ENCODE measurements at places on chromosomes 4 and X.

GRCh38 chrX:133574716-133575115 lies 159.4 kb upstream of the GPC4 start:
- ATAC-seq: no peak

DNA sequence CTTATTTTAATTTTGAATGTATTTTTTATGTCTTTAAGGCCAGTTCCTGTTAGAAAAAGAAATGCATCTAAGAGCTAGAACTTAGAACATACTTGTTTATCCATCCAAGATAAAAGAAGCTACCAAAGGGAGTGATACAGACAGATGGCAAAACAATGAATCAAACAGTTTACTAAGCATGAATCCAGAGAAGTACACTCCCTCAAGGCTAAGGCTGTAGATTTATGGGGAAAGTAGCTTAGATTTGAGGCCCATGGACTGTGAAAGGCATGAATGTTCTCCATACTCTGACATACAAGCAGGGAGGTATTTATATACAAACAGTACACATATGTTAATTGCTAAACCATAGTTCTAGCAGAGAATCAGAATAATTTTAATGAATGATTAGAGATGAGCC lies 255.3 kb upstream of the NRK start:
- no peak for ATAC-seq

DNA sequence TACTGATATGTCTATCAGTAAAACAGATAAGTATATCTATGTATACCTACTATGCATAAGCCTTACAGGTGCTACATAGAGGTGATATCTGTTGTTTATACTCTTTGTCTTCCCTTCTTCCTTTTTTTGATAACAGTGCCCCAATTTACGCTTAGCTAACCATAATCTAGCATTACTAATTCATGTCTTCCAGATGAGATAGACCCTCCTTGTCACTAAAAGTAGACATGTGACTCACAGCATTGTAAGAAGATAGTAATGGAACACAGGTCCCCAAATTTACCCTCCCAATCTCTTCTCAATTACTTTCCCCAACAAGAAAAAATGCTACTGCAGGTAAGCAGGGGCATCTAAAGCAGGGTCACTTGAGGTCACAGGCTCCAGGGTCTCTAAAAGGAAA lies 7.9 kb upstream of the NFKB1 start:
- ATAC-seq: no peak

DNA sequence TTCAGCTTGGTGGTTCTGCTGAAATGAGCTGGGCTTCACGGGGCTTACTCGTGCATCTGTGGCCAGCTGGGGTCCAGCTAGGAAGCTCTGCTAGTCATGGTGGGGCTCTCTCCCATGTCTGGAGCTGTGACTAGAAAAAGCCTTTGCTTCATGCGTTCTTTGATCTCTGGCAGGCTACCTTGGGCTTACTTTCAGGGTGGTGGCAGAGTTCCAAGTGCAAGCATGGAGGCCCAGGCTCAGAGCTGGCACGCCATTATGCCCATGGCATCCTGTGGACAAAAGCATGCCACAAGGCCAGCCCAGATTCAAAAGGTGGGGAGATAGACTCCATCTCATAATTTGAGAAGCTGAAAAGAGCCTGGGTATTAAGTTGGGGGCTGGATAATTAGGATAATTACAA lies 55.4 kb upstream of the GBA3 start:
- ATAC-seq: no peak

DNA sequence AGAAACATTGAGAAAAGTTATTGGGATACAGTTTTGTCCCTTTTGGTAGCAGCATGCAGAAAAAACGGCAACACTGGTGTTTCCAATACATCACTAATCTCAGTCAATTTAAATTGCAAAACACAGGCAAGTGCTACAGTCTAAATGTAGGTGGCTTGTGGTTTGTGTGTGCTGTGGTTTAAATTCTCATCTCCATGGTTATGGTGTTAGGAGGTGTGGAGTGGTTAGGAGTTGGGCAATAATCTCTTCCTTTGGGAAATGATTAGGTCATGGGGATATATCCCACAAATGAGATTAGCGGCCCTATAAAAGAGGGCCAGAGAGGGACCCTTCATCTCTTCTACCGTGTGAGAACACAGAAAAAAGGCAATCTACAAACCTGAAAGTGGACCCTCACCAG lies 1344.3 kb downstream of the ADGRL3 start:
- ATAC-seq: no peak

GRCh38 chr4:24103434-24104157 lies 213.7 kb upstream of the PPARGC1A start:
- ATAC-seq: no peak

Measured in stimulated activated memory B cell treated with anti-CD40 and anti-IgM and Interleukin-4, amounts not matched to agents 10 μg/mL and 1 μg/mL and 100 μg/mL, for 72 hours (primary cell).